ENCODE measurements at places on chromosomes 11 and 22. TPM values are rescaled to one million over a fixed set of nuclear protein-coding genes. Genes with fewer than 3 reads are reported as not detected.

DNA sequence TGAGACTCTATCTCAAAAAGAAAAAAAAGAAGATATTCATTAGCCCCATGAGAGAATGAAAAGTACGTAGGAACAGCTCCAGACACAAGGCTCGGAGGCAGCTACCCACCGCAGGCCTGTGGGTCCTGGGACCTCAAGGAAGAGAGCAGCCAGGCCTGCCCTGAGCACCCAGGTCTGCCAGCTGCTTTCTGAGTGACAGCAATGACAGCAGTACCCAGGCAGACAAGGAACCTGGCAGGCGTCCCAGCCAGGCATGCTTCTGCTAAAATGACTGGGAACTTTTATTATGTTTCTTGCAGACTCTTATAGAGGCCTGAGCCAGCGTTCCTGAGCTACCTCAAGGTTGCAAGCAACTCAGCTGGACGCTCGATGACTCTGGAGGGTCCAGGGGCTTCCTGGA, 31.6 kb downstream of the CPT1A start:
- DNase-seq: no peak

DNA sequence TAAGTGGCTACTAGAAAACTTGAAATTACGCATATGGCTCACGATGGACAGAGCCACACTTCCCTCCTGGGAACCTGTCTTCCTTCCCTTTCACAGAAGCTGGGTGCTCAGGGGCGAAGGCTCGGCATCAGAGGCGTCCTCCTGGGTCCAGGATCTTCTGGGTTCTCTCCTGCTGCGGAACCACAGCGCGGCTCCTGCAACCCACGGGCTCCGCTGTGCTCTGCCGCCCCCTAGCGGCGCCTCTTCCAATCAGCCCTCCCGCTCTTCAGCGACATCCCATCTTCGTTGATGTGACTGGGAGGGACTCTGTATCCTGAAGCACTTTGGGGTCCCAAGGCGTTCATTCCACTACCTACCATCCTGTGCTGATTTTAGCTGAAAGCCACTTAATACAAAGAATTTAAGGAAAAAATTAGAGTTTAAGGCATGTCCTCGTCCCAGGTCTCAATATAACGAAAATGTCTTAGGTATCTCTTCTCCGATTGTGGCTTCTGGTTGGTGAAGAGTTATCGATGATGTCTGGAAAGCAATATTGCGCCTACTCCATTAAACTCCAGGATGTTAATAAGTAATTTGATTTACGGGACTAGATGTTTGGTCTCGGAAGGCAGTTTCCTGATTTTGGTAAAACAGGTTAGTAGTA, 14.8 kb upstream of the RPS3 start:
- DNase-seq: no peak

GRCh38 chr22:26436903-26437515, 7.9 kb downstream of the ASPHD2 start:
- no peak for DNase-seq

- DNase-seq: no peak
Measured at GRCh38 chr11:65793144-65793581, 6.3 kb downstream of the OVOL1 start.

DNA sequence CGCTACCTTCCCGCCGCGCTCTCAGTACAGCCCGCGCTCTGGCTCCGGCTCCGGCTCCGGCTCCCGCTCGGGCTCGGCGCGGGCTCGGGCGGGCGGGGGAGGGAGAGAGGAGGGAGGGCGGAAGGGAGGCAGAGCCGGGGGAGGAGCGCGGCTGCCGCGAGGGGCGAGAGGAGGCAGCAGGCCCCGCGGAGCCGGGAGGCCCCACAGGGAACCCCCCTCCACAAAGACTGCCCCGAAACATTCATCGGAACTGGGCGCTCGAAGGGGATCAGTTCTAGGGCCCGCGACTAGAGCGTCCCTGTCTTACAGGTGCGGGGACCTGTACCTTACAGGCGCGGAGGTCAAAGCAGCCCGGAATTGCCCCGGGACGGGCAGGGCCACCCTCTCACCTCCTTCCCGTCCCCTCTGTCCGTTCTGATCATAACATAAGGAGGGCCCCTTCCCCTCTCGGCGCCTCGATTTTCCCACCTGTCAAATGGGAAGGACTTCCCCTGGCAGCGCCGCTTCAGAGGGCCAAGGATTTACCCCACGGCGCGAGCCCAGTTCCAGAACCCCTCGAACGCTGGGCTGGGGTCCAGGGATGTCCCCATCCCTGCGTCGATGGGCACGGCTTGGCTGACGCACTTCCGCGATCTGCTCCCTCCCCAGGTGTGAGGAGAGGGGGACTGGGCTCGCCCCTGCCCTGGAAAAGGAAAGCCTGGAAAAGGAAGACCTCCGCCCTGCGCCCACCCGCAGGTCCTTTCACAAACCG, at the start of gene SHISA8:
Gene SHISA8 (minus strand): TSS at position 40 of the 751 bp plus-strand sequence. CDS start 407 bp downstream, outside the sequence.
- DNase-seq: peak; percentile 12

DNA sequence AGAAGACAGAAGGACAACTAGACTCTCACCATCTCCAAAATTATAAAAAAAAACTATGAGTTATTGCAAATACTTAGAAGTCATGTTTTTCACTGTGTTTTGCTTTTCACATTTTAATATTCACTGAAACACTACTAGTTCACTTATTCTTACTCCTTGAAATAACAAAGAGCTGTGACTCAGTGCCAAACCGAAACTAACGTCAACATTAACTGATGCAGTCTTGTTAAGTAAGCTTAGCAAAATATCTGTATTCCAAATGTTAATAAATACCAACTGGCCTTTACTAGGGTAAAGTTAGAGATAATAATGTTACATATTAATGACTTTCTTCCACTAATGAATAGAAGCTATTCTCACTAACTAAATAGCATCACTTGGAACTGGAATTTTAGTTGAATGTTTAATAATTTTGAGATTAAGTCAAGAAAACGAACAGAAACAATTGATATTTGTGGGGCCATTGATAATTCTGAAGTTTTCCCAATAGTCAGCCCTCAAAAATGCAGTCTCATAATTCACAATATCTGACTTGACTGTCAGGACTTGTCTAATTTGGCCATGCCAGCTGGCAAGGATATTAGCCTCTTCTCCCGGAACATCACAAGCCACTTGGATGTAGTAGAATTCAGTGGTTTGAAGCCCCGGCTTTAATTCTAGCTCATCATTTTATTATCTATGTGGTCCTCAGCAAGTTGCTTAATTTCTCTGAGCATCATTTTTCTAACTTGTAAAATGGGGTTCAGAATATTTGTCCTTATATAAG, 230.1 kb upstream of the DDI1 start:
- peak; percentile 90 for DNase-seq

DNA sequence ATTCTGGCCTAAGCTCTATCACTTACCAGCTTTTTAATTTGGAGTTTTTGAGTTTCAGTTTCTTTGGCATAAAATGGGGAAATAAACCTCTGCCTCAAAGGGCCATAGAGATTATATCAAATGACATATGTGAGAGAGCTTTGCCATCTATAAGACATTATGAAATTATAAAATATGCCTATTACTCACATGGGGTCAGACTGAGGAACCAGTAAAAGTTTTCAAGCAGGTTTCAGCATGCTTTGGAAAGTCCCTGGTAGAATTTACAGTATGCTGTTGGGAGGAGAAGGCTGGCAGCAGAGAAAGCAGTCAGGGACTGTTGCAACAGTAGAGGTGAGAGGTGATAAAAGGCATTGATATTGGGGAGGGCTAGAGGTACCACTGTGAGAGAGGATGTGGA, 13.6 kb upstream of the MTNR1B start:
- DNase-seq: no peak

DNA sequence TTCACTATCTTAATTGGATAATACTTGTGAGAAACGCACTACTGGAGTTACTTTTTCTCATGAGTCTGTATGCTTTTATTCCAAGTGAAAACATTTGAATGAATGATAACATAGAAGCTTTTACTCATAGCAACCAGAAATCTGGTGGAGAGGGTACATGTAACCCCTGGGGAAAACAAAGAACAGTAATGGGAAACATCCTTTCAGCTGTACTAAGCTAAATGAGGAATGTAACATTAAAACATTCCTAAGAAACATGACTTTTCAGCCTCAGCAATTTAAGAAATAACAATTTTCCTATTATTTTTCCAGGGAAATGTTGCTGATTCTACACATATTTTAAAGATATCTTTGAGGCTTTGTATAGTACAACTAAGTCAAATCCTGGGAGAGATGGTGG, 97.2 kb upstream of the CEP126 start:
- no peak for DNase-seq

DNA sequence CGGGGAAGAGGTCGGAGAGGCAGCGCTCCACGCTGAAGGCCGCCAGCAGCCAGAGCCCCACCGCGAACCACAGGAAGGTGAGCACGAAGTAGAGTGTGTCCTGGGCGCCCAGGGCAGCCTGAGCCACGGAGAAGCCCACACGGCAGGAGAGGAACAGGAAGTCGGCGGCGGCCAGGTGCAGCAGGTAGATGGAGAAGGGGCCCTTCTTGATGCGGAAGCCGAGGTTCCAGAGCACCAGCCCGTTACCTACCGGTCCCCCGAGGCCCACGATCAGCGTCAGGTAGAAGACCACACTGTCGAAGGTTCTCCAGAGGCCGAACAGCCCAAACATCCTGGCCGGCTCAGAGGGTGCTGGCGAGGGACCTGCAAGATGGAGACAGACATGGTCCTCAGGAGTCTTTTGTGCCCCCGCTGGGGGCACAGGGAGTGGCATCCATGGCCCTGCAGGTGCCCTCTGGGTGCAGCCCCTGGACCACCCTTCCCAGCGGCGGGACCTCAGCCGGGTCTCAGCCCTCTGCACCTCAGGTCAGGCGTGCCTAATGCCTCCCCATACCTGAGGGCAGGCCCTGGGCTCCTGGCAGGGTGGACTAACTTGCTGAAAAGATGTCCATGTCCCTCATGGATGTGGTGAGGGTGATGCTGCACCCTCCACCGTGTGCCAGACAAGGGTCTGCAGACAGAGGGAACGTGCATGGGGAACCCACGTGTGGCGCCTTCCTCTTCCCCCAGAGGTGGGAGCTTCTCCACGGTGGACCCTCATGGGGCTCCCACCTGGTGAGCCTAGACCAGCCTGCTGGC, at the start of gene MRGPRG:
Gene MRGPRG (minus strand): TSS at position 331 of the 798 bp plus-strand sequence. CDS start 0 bp downstream, at position 331.
- DNase-seq: no peak

DNA sequence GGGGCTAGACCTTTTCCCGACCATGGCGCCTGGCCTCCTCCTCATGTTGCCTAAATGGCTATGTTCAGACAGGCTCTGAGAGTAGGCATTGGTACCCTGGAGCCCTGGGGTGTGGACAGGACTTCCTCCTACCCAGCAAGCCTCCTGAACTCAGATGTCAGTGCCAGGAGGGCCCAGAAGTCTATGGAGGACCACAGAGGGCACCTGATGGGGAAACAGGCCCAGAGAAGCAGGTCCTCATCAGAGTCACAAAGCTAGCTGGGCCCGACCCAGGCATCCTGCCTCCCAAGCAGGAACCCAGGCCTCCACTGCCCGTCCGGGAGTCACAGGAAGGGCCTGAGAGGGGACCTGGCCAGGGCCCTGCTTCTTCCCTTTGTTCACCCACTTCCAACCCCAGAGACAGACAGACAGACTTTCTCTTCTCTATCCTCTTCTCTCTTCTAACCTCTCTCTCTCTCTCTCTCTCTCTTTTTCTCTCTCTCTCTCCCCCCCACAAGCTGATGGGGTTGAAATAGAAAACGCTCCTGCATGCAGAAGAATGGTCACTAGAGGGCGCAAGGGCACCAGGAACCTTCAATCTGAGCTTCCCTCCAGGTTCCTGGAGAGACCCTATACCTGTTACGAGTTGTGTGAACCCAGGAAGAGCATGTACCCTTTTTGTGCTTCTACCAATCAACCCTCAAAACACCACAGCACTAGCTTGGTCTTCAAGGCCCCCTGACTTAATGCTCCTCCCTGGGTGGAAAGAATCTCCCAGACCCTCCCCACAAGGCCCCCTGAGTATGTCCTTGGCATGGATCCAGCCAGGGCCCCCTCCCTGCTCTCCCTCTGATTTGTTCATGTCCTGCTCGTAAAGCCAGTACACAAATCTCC, 27.1 kb downstream of the ARAP1 start:
- DNase-seq: peak; percentile 58

GRCh38 chr11:44221992-44222391, 87.9 kb downstream of the ALX4 start:
- no peak for DNase-seq

DNA sequence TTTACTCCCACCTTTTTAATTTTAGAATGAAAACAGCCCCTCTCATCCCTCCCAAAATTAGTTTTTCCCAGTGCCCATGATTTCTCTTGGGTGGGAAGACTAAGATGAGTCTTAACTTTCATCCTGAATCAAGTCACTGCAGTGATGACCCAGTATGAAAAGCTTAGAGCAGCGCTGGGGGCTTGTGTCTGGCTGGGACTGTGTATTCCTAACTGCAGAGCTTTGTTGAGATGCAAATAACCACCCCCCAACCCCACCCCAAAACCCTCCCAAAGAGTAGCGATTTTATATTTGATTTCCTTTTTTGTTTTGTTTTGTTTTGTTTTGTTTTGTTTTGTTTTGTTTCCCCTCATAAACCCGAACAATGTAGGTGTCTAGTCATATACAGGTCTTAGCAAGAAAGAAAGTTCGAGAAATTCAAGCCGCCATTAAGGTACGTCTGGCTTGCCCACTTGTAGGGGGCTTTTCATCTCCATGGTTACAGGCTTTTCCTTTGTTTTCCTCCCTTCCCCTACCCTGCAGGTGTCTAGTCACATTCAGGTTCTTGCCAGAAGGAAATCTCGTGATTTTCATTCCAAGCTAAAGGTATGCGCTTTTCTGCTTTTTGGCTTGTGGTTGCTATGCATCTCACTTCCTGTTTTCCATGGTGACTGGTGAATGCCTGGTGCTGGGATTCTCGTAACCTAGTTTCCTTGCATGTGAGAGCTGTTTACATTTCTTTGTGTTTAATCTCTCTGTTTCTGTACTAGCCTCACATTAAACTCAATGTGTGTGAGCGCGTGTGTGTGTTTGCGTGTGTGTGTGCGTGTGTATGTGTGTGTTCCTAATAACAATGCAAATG, 144.6 kb upstream of the RASSF10 start:
- peak; percentile 92 for DNase-seq

- no peak for DNase-seq
Measured at GRCh38 chr11:35711173-35711910, 48.8 kb downstream of the TRIM44 start.

Gene IFITM10
- total RNA-seq: 5.1 TPM

Gene GTSE1
- total RNA-seq: 2.4 TPM

Gene SMTNL1
- not detected for total RNA-seq

Gene MMP10
- total RNA-seq: 1.2 TPM

Gene TTC9C
- total RNA-seq: 51.9 TPM

Gene INPP5J
- total RNA-seq: 3.0 TPM

Gene KLHL22
- total RNA-seq: 14.0 TPM

Data from astrocyte (in vitro differentiated cells and primary cell).